ENCODE measurements at places on chromosomes 2 and 18.

GRCh38 chr2:205324355-205324754 is 357.9 kb upstream of the NRP2 start:
- no peak for DNase-seq

DNA sequence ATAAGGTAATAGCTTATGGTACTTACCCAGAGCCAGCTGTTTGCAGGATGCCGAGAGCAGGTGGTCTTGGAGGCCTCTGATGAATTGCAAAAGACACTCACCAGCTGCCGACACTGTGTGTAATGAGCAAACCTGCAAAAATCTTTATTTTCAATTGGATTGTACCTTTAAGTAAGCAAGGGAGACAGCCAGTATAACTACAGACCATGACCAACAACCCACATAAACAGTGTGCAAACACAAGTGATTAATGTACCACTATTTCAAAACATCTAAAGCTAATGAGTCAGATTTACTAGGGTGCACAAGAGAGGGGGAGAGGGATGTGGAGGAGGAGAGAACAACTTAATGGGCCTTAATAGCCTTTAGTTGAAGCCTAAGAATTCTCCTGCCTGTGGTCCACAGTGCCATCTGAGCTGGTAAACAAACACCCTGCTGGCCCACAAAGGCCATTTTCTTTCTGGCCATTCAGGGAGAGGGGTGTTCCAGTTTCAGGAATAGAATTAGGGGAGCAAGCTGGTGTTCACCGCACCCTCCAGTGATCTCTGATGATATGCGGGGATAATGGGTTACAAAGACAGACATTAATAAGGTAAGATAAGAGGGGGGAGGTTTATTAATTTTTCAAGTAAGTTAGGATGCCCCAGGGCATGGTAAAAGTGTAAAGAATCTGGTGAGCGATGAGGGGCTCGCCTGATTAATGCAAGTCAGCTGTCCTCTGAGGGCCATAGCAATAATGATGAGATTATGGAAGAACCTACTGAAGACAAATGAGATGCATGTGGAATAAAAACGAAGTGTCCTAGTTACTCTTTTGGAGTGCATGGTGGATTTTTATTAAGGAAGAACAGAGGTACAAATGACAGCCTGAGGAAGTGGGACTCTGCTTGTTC is 196.4 kb downstream of the HRH4 start:
- DNase-seq: no peak

DNA sequence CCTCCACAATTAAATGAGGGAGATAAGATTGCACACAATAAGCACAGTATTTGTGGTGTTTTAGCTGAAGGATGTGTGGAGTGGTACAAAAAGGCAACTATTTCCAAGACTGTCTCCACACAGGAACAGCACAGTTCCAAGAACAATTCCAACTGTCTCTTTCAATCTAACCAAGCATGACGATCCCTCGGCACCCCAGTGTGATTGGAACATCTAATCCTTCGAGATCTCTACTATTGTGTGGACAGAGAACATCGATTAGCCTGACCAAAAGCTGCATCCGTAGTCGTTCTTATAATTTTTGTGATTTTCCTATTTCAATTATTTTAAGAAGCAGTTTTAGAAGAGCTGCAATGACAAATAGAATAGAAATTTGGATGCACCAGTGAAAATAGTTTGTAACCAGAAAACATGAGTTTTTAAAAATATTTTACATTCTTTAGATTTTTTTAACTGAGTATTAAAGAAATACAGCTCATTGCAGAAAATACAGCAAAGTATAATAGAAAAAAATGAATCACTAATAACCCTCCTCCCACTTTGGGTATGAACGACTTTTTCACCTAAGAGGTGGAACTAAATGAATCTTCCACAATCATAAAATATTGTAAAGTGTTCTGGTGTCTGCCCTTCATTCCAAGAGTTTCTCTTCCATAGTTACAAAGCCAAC is 76.4 kb upstream of the CABLES1 start:
- no peak for DNase-seq

- DNase-seq: peak; percentile 81
Measured at GRCh38 chr2:234500394-234501006, 3.6 kb upstream of the ARL4C start.

DNA sequence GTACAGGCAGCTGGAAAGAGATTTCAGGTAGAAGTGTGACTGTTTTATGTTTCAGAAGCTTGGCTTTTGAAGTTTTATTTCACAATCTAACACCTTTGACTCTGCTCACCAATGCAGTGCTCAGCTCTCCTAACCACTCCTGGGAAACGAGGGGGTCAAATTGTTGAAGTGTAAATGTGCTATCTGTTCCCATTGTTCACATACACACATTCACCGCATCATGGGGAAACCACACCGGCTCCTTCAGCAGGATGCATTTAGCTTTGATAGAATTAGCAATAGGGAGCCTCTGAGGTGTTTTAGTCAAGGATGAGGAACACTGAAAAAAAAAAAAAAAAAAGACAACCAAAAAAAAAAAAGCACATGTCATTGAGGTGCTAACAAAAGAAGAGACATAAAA is 13.4 kb upstream of the DLGAP1 start:
- no peak for DNase-seq

DNA sequence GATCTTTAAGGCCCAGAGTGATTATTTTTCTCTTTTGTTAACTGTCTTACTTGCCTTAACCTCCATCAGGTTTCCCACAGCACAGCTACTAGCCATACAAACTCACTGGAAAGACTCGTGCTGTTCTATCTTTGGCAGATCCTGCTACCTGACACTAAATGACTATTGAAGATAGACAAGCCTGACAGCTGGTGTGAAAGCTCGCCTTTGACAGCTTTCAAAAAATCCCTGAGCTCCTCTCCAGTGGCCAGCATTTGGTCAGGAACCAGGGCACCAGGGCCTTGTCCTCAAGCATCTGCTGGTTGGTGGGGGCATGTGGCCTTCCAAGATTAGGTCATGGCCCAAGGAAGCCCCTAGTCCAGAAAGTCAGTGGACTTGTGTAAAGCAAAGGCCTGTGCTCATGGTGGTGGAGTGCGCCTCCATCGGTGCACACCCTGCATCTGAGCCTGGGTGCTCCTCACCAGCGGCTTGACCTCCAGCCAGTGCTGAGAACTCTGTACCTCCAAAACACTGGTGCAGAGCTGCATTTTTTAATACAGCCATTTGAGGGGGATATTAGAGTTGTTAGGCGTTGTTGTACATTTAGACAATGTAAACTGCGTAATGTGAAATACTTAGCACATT is 158.5 kb downstream of the NCK2 start:
- DNase-seq: no peak

DNA sequence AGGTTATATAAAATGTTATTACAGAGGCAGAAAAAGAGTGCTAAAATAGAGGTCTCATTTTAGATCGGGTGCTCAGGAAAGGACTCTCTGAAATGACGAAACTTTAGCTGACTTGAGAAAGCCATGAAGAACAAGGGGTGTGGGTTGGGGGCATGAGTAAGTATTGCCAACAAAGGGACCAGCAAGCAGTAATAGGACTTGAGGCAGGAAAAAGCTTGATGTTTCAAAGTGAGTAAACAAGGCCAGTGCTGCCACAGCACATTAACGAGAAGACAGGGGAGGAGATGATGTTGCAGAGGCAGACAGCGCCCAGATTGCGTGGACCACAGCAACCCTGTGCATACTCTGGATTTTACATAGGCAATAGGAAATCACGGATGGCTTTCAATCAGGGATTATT is 318.8 kb downstream of the ZEB2 start:
- DNase-seq: peak; percentile 71

- no peak for DNase-seq
Measured at GRCh38 chr2:36432479-36432878, 76.9 kb downstream of the CRIM1 start.

DNA sequence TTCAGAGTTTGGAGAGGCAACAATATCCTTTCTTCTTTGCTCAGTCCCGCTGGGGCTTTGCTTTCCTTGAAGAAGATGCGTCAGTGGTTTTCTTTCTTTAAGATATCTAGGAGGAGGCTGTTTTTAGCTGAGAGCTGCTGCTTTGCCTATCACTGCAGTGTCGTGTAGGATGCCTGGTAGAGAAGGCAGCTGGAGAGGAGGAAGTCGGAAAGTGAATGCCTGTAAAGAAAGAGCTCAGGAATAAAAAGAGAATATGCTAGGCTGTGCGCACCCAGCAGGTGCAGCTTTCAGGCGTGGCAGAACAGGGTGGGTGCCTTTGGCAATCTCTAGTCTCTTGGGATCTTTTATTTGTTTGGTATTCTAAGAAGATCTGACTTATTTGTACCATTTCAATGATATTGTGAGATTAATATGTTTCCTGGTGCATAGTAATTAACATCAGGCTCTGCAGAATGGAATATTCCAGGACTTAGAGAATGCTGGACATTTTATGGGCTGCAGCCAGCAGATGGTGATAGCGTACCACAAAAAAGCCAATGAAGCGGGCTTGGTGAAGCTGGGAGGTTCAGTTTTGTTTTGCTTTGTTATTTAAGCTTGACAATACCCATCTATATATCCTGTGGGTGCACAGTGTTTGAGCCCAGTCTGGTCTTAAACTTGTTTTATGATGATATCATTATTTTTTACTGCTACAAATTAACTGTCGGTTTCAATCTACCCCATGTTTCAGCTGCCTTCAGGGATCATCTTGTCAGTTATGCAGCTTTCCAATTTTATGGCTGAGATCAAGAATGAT is 34.9 kb downstream of the CAVIN2 start:
- DNase-seq: no peak

GRCh38 chr2:152846697-152847470 is 128.5 kb downstream of the ARL6IP6 start:
- DNase-seq: no peak

GRCh38 chr2:136175466-136175865 is 57.5 kb upstream of the CXCR4 start:
- DNase-seq: no peak

DNA sequence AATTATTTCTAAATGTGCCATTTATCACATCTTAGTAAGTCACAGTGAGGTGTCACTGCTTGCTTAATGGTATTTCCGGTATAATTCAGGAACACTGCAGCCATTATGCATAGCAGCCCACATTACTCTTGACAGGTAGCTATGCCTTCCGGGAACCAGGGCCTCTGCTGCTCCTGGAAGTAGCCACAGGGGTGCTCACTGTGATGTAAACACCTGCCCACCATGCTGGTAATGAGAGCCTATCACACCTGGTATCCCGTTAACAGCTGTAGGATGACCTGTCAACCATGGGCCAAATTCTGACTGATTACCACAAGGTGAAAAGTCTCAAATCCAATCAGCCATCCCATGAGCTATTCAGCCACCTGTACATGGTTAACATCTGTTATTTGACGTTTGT is 647.0 kb upstream of the NXPH2 start:
- DNase-seq: no peak

- no peak for DNase-seq
Measured at GRCh38 chr2:223797037-223797436, 40.3 kb downstream of the AP1S3 start.

- DNase-seq: no peak
Measured at GRCh38 chr18:78676622-78677482, 302.8 kb upstream of the SALL3 start.

- DNase-seq: no peak
Measured at GRCh38 chr2:139790136-139790535, 1009.9 kb upstream of the NXPH2 start.

DNA sequence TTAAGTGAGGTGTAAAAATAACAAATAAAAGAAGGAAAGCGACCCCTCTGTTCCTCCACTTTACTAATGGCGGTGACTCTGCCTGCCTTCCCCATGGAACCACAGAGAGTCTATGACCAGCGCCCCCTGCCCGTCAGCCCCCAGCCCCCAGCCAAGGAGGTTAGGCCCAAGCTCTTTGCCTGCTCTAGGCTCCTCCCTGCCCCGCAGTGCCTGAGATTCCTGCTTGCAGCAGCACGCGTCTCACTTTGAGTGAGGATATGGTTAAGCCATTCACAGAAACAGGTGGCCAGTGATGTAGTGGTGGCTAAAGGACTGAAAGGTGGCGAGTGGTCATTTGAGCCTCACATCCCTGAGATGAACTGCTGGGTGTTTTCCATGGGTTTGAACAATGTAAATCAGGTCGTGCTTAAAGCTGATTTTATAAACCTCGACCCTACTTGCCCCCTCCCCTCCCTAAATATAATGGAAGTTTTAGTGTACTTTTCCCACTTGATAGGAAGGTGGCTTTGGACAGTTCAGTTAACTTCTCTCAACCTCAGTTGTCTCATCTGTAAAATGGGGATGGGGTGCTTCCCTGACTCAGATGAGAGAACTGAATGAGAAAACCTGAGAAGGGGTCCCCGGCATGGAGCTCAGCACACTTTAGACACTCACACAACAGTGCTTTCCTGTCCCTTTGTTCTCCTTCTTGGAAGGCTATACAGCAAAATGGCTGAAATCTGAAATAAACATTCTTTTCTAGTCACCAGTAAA is 46.5 kb downstream of the IL1RL2 start:
- DNase-seq: no peak

DNA sequence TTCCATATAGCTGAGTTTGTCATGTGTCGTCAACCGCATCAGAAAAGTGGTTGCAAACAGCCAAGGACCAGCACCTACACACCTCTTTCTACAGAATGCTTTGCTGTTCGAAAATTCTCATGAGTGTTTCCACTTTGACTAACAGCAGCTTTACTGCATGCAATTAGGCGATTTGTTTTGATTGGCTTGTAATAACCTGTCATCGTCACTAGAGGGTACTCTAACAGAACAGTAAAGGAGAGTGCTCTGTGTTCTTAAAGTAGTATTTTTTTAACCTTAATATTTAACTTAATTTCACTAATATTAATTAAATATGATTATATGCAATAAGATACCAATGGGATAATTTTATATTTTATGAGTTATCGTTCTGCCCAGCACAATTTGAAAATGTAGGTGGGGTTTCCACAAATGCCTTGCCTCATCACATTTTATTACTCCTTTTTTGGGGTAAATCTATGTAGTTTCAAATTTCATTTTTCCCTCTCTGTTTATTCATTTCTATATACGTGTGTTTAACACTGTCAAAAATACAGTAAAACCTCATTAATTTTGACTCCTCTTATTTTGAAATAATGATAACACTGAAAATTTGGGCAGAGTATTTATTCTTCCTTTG is 502.2 kb downstream of the NRXN1 start:
- no peak for DNase-seq

DNA sequence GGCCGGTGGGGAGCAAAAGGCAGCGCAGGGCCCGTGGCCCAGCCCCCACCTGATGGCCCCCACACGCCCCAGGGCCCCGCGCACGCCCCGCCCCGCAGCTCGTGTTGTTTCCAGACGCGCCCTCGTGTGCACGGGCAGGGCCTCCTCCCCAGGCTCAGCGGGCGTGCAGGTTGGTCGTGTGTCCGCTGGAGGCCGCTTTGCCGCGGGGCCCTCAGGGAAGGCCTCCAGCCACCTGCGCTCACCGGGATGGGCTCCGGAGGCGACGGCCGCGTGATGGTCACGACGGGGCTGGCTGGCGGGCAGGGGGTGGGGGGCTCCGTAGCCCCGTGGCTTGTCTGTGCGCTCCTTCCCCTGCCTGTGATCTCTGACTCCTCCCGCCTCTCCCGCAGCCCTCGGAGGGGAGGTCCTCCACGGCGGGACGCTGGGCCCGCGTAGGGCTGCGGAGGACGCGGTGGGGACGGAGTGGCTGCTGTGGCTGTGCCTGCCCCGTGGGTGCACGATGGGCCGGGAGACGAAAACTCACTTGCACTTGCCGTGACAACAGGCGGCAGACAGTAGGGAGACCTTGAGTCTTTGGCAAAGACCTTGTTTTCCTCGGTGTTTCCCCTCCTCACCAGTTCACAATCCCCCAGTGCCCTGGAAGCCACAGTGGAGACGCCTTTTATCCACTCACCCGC is 67.1 kb downstream of the RTP5 start:
- DNase-seq: no peak
